ENCODE measurements at places on chromosomes 11 and 22. TPM values are rescaled to one million over a fixed set of nuclear protein-coding genes. Genes with fewer than 3 reads are reported as not detected.

DNA sequence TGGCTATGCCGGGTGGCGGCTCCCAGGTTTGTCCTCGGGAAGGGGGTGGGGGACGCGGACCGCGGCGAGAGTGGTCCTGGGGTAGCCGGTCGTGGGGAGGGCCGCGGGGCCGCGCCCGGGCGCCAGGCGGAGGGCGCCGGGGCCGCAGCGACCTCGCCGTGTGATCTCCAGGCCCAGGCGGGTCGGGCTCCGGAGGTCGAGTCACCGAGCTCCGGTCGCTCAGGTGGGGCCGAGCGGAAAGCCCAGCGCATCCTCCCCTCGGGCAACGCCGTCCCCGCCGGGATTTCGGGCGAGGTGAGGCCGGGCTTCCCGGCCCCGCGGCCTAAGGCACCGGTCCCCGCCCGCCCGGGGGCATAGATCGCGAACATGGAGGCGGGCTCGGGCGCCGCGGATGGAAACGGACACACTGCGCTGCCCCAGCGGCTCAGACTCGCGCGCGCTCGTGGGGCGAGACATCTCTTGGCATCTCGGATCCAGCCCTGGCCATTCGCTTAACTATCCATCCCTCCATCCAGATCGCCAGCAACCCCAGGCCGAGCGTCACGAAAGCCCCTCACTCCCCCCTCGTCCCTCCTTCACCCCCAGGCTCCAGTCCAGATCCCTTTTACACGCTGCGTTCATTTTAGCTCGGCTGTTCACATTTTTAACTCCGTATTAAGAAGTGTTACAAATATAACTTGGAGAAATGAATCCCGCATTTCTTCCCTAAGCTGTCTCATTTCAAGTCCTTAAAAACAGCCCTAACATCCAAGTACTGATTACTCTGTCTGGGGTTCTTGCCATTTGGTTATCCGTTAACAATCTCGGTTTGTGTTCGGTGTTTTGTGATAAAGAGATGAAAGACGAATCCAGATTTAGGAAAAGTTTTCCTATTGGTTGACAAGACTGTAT is 460 bp downstream of the ZC3H12C start:
- peak; percentile 52 for DNase-seq

GRCh38 chr11:126585774-126586491 is 230.4 kb downstream of the ST3GAL4 start:
- peak; percentile 76 for DNase-seq

GRCh38 chr11:82720267-82721065 is 13.2 kb downstream of the FAM181B start:
- no peak for DNase-seq

DNA sequence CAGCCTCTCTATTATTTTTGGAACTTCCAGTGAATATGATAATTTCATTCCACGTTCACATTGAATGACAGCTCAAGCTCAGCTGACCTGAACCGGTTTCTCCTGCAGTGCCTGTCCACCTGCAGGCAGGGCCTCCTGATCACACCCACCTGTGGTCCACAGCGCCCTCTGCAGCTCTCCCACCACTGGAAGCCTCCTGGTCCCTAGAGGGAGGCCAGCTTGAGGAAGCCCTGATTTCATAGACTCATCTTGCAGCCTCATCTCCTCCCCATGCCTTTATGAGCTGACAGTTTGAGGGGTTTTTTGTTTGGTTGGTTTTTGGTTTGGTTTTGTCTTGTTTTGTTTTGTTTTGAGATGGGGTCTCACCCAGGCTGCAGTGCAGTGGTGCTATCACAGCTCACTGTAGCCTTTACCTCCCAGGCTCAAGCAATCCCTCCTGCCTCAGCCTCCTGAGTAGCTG is 29.9 kb upstream of the MALAT1 start:
- peak; percentile 94 for DNase-seq

GRCh38 chr11:86810288-86810687 is 9.9 kb downstream of the PRSS23 start:
- DNase-seq: no peak

GRCh38 chr11:35553831-35554230 is 28.4 kb upstream of the PAMR1 start:
- peak; percentile 4 for DNase-seq

- DNase-seq: no peak
Observed at GRCh38 chr11:122724520-122724919, 69.0 kb downstream of the UBASH3B start.

DNA sequence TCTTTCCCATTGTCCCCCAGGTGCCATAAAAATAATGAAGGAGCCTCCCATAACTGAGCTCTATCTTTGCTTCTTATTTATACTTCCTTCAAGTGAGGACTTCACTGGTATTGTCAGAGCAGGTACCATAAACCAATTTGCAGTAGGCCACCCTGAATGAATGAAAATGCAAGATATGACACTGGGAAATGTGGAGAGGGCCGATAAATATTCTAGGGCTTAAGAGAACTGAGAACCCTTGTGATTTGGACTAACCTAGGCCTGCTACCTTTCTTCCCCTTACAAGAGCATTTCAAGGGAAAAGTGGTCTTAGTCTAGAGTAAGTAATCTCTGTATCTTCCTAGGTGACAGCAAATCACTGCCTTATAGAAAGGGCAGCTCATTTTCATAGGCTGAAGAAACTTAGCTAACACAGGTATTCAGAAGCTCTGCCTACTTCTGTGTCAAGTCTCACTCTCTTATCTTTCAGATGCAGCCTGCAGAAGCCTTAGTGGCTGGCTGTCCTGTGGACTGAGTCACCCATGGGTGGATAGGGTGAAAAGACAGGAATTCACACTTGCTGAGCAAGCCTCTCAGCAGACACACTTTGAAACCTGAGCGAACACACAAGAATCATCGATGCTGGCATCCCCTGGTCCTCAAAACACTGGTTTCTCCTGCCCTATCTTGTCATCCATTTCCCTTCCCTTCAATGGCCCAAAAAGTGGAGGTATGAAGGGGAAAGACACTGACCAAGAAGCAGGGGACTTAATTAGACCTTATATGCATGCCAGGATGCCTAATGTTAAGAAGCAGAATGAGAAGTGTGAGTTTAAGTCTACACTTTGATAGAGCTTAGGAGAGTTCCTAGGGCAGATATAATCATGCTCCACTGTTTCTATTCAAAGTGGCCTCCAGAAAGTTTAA is 15.2 kb downstream of the NRIP3 start:
- no peak for DNase-seq

DNA sequence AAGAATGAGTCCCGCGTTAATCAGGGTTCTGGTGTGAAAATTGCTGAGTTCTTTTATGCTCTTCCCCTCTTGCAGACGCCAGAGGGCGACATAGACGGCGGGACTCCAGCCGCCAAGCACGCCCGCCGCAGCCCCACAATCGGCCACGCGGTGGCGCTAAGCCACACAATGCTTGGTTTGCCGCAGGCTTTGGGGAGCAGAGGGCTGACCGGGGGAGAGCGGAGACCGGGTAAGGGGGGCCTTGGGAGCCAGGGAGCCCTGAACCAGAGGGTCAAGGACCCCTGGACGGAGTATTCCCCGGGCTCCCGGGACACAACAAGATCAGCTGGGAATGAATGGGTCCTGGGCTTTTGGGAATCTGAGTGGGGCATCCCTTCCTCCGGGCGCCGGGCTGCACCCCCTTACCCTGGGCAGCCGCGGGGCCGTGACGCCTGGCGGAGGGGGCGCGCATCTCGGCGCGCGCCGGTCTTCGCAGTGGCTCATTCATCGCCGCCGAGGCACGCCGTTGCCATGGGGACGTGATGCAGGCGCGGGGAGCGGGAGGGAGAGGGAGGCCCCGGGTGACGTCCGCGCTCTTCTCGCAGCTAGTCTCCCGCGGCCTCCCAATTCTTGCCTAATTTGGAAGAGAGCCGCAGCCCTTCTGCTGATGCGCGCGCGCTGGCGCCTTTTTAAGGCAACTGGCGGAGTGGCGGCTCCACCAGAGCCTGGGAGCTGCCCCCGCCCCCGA is 12.2 kb upstream of the NPAS4 start:
- peak; percentile 90 for DNase-seq

DNA sequence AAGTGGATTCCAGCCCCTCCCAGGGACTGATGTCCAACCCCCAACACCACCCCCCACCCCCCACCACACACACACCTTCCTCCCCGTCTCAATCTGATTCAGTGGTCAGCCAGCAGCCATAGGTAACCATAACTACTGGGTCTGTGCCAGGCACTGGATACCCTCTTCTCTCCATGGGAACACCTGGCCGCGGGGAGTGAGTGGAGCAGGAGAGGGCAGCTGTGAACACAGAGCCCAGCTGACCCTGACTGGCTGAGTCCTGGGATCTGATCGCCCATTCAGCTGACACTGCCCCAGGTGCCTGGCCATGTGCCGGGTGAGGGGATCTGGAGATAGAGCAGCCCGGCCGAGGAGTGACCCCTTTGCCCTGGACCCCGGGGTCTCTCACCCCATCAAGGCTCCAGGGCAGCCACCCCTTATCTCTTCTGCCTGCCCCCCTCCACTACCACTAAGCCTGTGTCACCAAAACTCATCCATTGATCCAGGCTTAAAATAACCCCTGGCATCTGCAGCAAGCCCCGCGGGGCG is 2.6 kb upstream of the SHISA8 start:
- no peak for DNase-seq

DNA sequence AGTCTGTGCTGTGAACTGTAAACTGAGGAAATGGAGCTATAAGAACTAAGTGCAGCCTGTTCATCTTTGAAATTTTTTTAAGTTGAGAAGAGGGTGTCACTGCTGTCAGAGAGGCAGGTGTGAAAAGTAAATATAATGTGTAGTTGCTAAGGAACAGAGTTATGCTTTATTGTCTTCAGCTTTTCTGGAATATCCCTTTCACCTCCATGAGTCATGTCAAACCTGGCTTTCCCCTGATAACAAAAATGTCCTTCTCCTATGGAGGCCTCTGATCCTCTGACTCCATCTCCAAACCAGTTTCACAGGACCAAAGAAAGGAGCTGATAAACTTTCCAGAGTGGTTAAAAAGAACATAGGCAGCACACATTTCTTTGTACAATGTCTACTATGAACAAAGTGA is 12.8 kb upstream of the MUC15 start:
- DNase-seq: no peak

- peak; percentile 89 for DNase-seq
Observed at GRCh38 chr11:67584205-67584880, 731 bp downstream of the GSTP1 start.

DNA sequence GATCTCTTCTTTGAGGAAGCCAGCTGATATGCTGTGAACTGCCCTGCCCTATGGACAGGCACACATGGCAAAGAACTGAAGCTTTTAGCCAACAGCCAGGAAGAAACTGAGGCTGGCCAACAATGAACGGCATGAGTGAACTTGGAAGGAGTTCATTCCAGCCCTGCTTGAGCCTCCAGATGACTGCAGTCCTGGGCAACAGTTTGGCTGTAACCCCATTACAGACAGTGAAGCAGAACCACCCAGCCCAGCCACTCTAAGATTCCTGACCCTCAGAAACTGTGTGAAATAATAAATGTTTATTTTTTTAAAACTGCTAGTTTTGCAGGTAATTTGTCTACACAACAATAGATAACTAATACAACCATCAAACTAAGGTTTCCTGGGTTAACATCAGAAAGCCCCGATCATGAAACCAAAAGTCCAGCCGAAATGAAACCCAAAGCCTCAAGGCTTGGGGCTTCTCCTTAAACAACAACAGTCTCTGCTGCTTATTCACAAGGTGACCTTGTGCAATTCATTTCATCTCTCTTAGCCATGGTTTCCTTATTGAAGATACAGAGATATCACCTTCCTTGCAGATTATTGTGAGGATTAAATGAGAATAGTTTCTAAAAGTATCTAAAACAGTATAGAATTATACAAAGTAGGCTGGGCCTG is 31.4 kb downstream of the PAK1 start:
- DNase-seq: no peak

- DNase-seq: no peak
Observed at GRCh38 chr11:120517801-120518291, 6.3 kb downstream of the GRIK4 start.

- DNase-seq: no peak
Observed at GRCh38 chr11:106520146-106520912, 442.9 kb downstream of the AASDHPPT start.

GRCh38 chr22:19853879-19854777 is 546 bp downstream of the GNB1L start:
- no peak for DNase-seq

- no peak for DNase-seq
Observed at GRCh38 chr11:120877746-120878365, 146.0 kb upstream of the TBCEL start.

DNA sequence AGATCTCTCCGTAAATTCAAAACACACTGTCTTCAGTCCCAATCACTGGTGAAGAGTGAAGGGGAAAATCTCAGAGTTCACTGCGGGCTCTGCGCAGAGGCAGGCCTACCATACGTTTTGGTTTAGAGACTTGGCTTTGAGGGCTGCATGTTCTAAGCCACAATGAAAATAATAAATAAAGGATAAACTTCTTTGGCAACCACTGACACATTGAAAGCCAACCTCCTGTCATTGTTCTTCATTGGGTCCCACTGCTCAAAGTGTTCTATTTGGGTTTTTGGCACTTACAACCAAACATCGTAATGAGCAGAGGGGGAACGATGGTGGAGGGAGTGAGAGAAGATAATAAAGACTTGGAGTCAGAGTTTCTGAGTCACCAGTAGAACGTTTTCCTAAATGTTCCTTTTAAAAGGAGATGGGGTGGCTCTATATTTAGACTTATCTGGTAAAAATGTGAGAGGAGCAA is 472.9 kb downstream of the SOX6 start:
- DNase-seq: no peak

GRCh38 chr11:105573091-105573490 is 36.8 kb upstream of the GRIA4 start:
- DNase-seq: no peak

- no peak for DNase-seq
Observed at GRCh38 chr11:130865774-130866114, 50.5 kb downstream of the SNX19 start.

GRCh38 chr11:6738590-6738989 is 33.2 kb downstream of the OR2AG2 start:
- no peak for DNase-seq

GRCh38 chr11:67662835-67663531 is 11.4 kb downstream of the ALDH3B2 start:
- no peak for DNase-seq

DNA sequence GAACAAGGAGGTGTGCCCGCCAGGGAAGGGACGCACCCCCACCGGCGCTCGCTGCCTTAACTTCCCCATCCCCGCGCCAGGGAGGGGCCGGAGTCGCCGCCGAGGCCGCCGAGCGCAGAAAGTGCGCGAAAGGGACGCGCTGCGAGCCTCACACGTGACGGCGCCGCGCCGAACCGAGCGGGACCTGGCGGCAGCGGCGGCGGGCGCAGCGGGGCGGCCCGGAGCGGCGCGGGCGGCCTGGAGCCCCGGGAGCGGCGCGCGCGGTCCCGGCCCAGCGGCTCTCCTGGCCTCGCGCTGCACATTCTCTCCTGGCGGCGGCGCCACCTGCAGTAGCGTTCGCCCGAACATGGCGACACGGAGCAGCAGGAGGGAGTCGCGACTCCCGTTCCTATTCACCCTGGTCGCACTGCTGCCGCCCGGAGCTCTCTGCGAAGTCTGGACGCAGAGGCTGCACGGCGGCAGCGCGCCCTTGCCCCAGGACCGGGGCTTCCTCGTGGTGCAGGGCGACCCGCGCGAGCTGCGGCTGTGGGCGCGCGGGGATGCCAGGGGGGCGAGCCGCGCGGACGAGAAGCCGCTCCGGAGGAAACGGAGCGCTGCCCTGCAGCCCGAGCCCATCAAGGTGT is at the start of gene SORL1:
TSS of gene SORL1 (plus strand) at position 329 of the 623 bp plus-strand sequence. CDS start at position 347, 18 bp downstream.
- peak; percentile 66 for DNase-seq

The CHEK2 gene
- total RNA-seq: 0.66 TPM

The C22orf23 gene
- not detected for total RNA-seq

The CADM1 gene
- 13.7 TPM for total RNA-seq

The IL17REL gene
- not detected for total RNA-seq

The APOA5 gene
- total RNA-seq: 2.6 TPM

The SMTNL1 gene
- total RNA-seq: not detected

The CEP164 gene
- 29.1 TPM for total RNA-seq
